ENCODE measurements at places on chromosomes 12 and 14. TPM values are rescaled to one million over a fixed set of nuclear protein-coding genes. Genes with fewer than 3 reads are reported as not detected.

GALNT6 gene
- 0.39 TPM for total RNA-seq

- no peak for DNase-seq
Measured at GRCh38 chr14:56087671-56088471, 30.3 kb upstream of the PELI2 start.

- no peak for DNase-seq
Measured at GRCh38 chr12:124185971-124186686, 108.8 kb upstream of the RFLNA start.

FSCB gene
- not detected for total RNA-seq

HAL gene
- total RNA-seq = not detected

GRCh38 chr12:13609894-13610679, 371.3 kb downstream of the GRIN2B start:
- no peak for DNase-seq

RNASE1 gene
- total RNA-seq = not detected

DNA sequence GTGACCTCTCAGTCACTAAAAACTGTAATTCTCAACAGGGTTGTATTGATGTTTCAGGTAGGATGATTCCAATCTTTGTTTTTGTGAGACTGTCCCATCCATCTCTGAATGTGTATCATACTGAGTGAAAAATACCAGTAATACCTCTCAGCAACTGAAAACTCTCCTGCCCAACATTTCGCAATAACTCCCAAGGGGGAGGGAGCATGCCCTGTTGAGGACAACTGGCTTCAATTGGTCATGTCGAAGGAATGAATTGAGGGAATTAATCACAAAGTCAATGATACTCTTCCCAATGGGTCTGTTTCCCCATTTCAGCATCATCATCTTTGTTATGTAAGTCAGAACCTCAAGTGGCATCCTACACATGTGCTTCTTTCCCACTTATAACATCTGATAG, 102.4 kb upstream of the E2F7 start:
- no peak for DNase-seq

GRCh38 chr12:32847287-32847686, 49.3 kb downstream of the PKP2 start:
- DNase-seq = no peak
